GOT3 (cell line): ENCODE measurements at places on chromosomes 1 and 21.

GRCh38 chr1:248788327-248788726, 32.8 kb upstream of the LYPD8 start:
- no peak for DNase-seq

GRCh38 chr1:236893626-236894545, 98.8 kb downstream of the MTR start:
- DNase-seq: no peak

GRCh38 chr1:59485171-59485570, 188.3 kb downstream of the FGGY start:
- no peak for DNase-seq

DNA sequence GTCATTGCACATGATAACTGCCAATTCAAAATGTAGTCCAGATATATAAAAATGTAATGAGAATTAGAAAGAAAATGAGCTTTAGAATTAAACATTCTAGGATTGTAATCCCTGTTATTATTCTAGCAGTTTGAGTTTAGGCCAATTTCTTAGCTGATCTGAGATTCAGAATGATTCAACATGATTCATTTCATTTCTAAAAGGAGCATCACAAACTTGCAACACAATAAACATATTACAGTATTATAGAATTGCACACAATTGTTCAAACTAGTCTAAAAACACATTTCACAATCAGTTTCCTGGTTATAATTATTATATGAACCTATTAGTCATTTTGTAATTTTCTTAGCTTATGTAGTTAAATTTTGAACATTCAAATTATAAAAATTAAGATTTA, 43.3 kb upstream of the TSHB start:
- no peak for DNase-seq

- DNase-seq: no peak
Observed at GRCh38 chr1:57254022-57254421, 169.8 kb downstream of the DAB1 start.

- DNase-seq: no peak
Observed at GRCh38 chr1:145782272-145783099, 41.4 kb downstream of the RNF115 start.

- DNase-seq: no peak
Observed at GRCh38 chr1:31580891-31581603, 4.7 kb downstream of the TINAGL1 start.

GRCh38 chr1:110696818-110697217, 22.1 kb upstream of the KCNA3 start:
- no peak for DNase-seq

GRCh38 chr1:234601301-234602017, 8.5 kb downstream of the IRF2BP2 start:
- no peak for DNase-seq

DNA sequence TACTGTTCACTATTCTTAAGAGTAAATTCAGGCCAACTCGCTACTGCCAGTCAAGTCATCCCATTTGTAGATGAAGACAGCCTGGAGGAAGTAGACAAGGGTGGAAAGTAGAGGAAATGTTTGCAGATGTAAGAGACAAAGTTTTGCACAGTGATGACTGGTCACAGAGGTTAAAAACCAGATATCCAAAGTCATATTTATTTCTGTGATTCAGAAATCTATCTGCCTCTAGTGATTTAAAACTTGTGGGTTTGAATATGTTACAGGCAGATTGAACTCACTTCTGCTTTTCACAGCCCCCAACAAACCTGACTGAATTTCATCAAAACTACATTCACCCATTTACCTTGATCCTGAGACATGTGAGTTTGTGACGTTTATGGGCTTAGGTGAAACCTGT, 484.7 kb upstream of the C1orf87 start:
- no peak for DNase-seq

DNA sequence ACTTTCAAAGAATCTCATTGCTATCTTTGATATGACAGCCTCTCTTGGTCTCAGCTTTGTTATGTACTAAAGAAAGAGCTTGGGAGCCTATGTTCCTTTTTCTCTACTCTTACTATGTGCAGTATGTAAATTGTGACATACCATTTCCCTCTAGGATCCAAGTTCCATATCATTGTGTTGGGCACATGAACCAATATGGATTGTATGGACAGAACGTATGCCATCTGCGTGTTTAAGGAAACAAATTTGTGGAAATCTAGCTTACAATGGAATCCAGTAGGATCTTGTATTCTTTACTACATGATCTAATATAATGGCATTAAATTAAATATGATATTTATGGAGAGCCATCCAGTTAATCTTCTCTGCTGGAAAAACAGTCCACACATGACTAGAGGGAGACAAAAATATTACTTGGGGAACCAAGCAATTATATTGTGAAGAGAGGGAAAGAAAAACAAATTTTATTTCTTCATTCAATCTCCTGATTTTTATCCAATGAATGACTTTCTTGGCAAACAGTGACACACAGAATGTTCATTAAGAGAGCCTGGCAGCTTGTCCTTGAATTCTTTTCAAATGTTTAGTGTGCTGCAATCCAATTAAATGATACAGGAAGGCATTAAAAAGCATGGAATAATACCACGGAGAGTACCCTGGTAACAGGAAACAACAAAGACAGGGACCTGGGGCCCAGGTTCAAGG, 106.5 kb upstream of the DAB1 start:
- no peak for DNase-seq

- DNase-seq: peak; percentile 67
Observed at GRCh38 chr1:32724678-32725614, 22.4 kb upstream of the SYNC start.

DNA sequence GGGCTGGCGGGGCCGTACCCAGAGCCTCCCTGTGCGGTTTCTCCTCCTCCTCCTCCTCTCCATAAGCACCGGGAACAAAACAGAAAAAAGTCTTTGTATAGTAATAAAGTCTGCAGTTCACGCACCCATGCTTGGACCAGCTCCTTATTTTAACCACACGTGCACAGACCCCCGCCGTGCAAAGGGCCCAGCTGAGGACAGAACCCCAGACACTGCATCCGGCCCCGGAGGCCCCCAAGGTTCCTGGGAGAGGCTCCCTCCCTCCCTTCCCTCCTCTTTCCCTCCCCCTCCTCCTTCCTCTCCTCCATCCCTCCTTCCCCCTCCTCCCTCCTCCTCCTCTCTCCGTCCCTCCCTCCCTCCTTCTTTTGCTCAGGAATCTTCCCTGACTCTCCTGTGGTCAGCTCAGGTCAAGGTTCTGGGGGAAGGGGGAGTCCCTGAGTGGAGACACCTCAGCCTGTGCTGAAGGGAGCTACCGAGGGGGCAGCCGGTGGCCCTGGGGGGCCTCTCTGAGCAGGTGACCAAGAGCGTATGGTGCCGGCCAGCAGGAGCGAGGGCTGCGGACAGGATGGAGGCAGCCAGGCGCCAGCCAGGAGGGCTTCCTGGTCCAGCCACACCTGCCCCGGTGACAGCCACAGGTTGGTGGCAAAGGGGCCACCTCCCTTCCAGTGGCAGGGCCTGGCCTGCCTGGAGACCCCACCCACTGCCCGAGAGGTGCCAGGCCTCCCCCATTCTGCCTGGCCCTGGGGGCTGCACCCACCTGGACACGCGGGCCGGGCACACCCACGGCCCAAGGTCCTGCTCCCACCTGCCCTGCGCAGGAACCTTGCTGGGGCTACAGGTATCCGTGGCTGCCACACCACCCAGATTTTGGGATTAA, 3.2 kb upstream of the TTLL10 start:
- DNase-seq: no peak

DNA sequence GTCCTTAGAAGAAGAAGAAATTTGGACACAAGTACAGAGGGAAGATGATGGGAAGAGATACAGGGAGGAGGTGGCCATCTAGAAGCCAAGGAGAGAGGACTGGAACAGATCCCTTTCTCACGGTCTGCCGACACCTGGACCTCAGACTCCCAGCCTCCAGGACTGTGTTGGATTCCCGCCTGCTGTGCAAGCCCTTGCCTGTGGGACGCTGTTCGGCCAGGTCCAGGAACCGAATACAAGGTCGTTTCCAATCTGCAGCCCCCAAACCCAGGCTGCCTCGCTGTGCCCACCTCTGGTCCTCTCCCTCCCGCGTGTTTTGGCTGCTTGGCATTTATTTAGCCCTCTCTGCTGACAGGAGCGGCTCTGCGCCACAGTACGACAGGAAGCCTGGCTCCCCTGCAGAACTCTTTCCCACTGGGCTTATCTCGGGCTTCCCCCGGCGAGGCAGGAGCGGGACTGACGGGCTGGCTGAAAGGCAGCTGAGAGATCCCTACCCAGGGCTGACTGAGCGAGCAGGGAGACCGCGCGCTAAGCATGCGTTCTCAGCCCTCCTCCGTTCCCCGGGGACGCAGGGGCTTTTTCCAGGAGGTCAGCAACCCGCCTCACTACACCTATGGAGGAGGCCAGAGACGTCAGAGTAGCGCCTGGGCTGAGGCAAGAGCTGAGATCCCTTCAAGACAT, 238.4 kb downstream of the TNR start:
- no peak for DNase-seq

- no peak for DNase-seq
Observed at GRCh38 chr1:175797576-175797975, 54.2 kb upstream of the TNR start.

GRCh38 chr1:219439376-219439775, 173.5 kb downstream of the ZC3H11B start:
- DNase-seq: no peak

GRCh38 chr1:164605254-164606091, 46.5 kb downstream of the PBX1 start:
- DNase-seq: no peak

- DNase-seq: no peak
Observed at GRCh38 chr1:147622731-147623130, 47.6 kb downstream of the ACP6 start.

DNA sequence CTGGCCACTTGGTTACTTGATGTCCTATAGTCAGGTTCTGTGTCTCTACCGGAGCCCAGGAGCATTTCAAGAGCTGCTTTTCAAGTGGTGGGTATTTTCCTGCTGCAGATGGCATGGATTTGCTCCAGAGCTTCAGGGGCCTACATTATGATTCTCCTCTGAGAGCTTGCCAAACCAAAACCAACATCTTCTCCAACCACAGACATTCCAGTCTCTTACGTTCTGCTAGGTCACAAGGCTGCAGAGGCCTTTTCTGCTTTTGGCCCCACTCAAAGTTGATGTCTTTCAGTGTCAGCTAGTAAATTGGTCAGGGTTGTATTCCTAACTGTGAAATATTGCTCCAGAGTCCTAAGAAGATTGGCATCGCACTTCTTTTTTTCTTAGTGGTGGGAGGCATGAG, 14.7 kb upstream of the AQP10 start:
- no peak for DNase-seq

DNA sequence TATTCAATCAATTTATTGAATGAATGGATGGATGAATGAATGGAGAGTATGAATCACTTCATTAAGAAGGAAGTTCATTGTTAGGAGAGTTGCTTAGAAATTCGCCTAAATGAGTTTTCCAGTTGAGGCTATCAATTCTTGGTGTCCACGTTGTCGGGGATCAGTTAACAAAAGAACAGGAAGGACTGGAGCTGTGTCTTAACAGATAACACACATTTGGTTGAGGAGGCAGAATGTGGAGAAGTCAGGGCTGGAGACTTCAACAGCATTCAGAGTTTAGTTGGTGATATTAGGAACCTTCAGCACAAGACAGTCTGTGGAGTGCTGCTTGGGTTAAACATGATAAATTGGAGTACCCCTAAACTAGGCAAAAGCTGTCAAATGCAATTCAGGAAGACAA, 33.7 kb downstream of the ZBTB18 start:
- DNase-seq: no peak

DNA sequence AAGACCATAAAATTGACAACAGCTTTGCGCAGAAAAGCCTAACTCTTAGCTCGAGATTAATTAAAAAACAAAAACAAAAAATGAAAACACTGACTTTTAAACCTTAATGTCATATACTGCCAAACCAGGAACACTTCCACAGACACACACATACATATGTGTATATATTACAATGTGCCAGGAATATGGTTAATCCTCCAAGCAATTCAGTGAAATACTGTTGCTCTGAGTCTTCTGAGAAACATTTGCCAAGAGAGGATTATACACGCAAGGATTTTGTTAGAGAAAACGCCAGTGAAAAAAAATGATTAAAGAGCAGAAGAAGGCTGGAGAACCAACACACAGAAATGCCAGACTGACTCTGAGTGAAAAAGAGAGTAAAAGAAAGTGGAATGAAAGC, 116.7 kb upstream of the CHRM3 start:
- no peak for DNase-seq

- DNase-seq: no peak
Observed at GRCh38 chr1:216559359-216559758, 136.1 kb upstream of the USH2A start.

GRCh38 chr21:21079646-21080045, 81.4 kb downstream of the NCAM2 start:
- DNase-seq: no peak

DNA sequence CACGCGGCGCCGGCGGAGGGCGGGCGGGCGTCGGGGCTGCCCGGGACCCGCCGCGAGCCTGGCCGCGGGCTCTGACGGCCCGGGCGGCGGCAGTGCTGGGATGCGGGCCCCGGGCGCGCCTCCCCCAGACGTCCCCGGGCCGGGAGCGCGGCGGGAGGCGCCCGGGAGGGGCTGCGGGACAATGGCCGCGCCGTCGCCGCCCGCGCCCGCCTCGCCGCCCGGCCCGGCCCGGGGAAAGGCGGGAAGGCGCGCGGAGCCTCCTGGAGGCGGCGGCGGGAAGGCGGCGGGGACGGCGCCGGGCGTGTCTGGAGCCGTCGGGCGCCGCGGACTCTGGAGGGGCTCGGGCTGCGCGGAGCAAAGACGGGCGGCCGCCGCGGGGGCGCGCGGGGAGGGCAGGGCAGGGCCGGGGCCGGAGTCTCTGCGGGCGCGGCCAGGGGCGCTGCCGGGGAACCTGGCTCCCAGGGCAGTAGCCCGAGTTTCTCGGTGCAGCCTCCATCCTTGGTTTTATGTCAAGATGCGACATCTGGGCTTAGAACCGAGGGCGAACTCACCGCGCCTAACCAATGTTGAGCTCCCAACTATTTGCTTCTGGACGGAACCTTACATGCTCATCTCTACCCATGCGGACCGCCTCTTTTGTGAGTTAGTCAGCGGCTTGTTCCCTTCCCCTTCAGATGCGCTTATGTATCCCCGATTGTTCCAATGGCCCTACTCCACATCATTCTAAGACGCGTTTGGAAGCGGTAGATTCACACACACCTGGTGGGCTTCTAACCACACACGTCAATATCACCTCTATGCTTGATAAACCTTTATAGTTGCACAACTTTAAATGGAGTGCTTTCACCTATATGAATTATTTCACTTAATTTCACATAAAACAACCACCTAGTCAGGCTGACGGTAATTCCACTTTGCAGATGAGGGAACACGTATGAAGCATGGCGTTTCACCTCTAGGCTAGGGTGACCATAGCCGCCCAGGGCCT, 651 bp downstream of the ZBTB8A start:
- no peak for DNase-seq
